ENCODE measurements at places on chromosomes 11 and 22.
A peak's percentile ranks its signal among the peaks of the same experiment; 100 is the strongest.

DNA sequence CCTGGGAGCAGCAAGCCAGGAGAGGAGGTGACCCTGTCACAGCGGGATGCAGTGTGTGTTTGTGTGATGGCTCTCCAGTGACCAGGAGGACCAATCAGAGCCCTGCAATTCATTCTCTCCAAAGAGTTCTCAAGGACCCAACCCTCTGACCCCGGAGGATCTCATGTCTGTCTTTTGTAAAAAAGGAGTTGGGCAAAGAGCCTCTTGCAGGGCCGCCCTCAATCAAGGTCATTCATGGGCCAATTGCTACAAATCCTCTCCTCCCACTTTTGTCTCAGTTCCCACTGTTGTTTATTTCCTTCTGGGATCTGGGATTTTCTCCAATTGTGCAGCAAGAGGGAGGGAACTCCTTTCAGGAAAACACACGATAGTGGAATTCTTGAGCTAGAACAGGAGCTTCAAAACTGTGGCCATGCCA, 4.0 kb downstream of the TECTA start:
- no peak overlapping the region for H3K4me3 ChIP-seq
- no peak for DNase-seq
- peaks cover 5% of the 10 kb centered on the region for H3K27me3 ChIP-seq
- no peaks in the 10 kb centered on the region for H3K4me1 ChIP-seq
- H3K27ac ChIP-seq: no peak overlapping the region

DNA sequence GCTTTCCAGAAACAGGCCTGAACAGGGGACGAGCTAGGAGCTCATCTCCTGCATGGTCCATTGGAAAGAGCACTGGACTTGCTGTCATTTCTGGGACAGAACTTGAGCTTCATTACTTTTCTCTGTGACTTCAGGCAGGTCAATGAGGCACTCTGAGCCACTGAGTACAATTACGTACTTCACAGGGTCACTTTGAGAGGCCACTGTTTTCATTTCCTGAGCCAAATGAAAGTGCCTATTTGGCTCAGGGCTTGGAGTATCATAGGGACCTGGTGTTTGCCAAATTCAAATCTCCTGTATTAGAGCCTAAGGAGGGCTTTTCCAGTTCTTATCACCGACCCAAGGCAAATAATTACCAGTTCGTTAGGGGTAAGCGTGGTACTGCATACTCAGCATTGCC, 319.3 kb downstream of the CADM1 start:
- no peaks in the 10 kb centered on the region for H3K27me3 ChIP-seq
- H3K4me3 ChIP-seq: no peak overlapping the region
- no peak for DNase-seq
- H3K36me3 ChIP-seq: no peaks in the 10 kb centered on the region
- no peak overlapping the region for H3K27ac ChIP-seq
- H3K4me1 ChIP-seq: no peaks in the 10 kb centered on the region

DNA sequence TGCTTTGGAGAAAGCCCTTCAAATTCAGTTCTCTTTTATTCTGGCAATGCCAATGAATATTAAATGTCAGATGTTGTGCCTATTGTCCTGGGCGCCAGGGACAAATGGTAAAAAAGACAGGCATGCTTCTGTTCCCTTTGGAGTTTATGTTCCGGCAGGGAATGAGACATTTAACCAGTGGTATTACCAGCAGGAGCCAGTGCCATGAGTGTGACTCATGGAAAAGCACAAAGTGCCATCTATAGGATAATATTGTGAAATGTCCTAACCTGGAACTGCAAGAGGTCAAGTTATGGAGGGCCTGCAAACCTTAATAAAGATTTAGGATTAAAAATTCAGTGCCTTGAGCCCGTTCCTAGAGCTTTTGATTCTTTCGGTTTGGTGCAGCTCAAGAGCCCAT, 39.5 kb downstream of the REXO2 start:
- no peaks in the 10 kb centered on the region for H3K27me3 ChIP-seq
- no peaks in the 10 kb centered on the region for H3K4me1 ChIP-seq
- no peak overlapping the region for H3K4me3 ChIP-seq
- H3K27ac ChIP-seq: no peak overlapping the region

DNA sequence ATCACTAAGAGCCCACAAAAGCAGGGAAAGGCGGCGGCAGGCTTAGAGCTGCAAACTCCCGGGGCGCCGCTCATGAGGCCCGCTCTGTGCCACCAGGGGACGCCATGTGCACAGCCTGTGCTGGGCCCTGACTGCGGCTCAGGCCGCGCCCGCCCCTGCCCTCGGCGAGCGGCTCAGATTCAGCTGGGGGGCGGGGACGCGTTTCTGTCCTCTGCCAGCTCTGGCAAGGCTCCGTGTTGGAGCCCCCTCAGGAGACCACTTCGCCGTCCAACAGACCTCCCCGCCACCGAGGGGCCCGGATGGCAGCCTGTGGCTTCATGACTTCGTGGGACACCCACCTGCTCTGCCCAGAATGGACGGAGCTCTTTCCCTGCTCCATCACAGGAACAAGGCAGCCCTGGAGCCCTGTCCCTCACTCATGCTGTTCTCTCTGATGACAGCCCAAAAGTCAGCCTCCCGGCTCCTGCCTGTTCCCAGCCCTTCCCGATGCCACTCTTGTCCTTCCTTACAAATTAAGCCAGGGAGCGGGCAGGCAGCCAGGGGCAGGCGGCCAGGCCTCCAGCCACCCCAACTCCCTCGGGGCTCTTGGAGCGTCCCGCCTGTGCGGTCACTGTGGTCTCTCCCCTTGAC, 69.1 kb downstream of the NAT10 start:
- H3K36me3 ChIP-seq: no peaks in the 10 kb centered on the region
- DNase-seq: peak; percentile 45
- H3K27me3 ChIP-seq: no peaks in the 10 kb centered on the region
- no peak overlapping the region for H3K4me3 ChIP-seq
- H3K4me1 ChIP-seq: peaks cover 12% of the 10 kb centered on the region

DNA sequence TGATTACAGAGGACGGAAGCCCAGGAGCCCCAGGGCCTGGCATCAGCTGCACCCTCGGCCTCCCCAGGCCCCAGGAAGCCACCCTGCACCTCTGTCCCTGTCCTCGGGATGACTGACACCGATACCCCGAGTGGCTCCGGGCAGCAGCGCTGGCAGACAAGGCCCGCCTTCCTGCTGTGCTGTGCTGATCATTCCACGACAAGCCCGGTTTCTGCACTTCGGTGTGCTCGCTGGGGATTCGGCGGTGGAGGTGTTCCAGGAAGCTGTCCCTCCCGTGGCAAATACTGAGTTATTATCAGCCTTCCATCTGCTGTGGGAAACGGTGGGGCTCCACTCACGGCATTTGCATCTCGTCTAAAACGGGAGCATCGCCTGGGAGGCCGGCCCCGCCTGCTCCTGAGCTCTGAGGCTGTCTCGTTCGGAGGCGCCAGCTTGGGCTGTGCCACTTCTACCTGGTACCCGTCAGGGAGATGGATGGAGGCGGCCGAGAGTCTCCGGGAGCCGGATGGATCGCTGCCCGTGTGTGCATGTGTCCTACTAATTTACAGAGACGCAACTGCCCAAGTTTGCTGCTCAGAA, 506.1 kb downstream of the BRD1 start:
- H3K4me1 ChIP-seq: no peaks in the 10 kb centered on the region
- H3K27ac ChIP-seq: no peak overlapping the region
- no peaks in the 10 kb centered on the region for H3K36me3 ChIP-seq
- H3K4me3 ChIP-seq: no peak overlapping the region
- H3K27me3 ChIP-seq: peaks cover 59% of the 10 kb centered on the region
- no peak for DNase-seq

DNA sequence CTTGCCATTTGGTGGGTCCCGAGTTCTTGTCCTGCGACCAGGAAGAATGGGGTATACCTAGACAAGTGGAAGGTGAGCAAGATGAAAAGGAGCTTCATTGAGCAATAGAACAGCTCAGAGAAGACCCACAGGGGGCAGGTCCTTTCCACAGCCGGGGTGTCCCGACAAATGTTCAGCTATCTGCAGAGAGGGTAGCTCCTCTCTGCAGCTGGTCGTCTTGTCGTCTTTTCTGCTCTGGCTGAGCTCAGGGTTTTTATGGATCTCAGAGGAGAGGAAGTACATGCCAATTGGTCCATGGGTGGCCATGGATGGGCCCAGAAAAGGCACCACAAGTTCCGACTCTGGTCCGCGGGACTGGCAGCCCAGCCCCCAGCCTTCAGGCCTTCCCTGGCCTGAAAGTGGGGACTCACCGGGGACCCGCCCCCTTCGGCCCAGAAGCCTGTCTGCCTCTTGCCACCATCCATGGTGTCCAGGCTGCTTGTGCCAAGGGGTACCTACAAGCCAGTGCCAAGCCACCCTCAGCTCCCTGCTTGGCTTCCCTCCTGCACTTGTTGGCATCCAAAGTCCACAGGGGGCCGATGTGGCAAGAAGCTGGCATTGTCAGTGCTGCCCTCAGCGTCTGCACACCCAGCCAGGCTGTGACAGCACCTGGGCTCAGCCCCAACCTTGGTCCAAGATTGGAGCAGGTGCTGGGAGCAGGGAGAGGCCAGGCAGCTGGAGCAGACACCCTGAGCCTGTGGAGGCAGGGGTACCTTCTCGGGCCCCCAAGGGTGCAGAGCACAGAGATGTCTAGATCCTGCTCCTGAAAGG, 438.9 kb downstream of the TBC1D22A start:
- DNase-seq: no peak
- no peak overlapping the region for H3K4me3 ChIP-seq
- H3K36me3 ChIP-seq: no peaks in the 10 kb centered on the region
- H3K27me3 ChIP-seq: no peaks in the 10 kb centered on the region
- H3K27ac ChIP-seq: no peak overlapping the region

DNA sequence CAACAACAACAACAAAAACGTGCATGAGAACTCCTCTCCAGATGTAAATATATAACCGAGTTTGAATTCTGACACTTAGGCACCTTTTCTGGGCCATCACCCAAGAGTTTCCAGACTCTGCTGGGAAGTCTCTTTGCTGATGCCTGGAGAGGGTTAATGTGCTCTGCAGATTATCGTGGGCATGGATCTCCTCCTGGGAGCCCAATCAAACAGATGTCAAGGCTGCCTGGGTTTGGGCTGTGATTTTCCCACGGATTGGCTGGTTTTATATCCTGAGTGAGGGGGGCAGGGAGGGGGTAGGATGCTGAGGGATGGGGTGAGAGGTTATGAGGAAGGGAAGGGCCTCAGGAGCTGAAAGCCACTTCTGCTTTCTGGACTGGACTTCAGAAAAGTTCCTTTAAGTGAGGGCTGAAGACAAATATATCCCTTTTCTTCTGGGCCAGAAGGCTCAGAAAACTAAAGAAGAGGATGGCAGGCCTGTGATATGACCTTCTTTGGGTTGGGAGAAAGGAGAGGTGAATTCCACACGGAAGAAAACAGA, 4.2 kb downstream of the ELF5 start:
- H3K27me3 ChIP-seq: no peaks in the 10 kb centered on the region
- H3K4me1 ChIP-seq: peaks cover 2% of the 10 kb centered on the region
- no peak overlapping the region for H3K4me3 ChIP-seq
- DNase-seq: no peak

- DNase-seq: no peak
- H3K4me3 ChIP-seq: no peak overlapping the region
- H3K27ac ChIP-seq: no peak overlapping the region
- no peaks in the 10 kb centered on the region for H3K4me1 ChIP-seq
Measured at GRCh38 chr22:48053973-48054372, 1291.5 kb downstream of the TBC1D22A start.
